ENCODE measurements at places on chromosomes 13 and 19.

DNA sequence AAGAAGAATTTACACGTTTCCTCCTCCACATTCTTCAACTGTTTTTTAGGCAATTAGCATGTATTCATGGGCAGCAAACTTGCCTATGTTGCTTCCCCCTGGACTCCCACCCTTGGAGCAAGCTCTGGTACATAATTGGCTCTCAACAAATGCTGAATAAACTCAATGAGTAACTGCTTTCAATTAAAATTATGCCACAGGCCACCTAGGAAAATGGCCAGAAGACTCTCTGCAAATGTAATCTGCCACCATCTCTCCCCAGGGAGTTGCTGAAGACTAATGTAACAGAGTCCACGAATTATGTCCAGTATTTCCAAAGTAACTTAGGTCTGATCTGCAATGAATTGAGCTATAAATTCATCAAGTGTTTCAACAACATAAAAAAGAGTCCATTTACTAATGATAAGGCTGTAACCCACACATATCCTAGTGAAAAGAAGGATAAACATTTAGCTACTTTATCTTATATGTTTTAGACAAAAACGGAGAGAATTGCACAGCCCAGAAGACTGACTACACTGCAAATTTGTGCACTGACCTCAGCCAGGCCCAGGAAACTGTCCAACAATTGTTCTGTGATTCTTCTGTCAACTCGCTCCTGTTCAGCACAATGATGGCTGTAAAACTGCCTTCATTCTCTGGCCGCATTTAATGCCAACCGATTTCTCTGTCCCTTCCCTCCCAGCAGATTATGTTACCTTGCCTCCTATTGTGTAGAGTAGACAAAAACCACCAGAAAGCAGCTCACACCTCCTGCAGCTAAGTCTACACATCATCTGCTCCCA is 808.6 kb upstream of the ARGLU1 start:
- DNase-seq: no peak

- no peak for DNase-seq
Observed at GRCh38 chr13:21322327-21322965, 136.7 kb downstream of the ZDHHC20 start.

DNA sequence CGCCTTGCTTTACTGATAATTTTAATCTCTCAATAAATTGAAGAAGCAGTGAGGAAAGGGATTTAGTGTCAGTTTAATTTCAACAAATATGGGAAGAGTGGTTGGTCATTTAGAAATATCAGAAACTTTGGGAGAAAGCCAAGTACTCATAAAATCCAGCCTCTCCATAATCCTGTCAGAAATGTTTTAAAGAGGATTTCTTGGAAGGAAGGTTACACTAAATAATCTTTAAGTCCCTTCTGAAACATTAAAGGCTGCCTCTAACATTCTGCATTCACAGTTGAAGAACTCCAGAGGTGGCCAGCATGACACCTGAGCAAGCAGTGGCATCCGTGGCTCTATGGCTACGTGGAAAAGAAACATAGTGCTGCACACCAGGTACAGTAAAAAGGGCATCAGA is 378.5 kb downstream of the ENOX1 start:
- no peak for DNase-seq

DNA sequence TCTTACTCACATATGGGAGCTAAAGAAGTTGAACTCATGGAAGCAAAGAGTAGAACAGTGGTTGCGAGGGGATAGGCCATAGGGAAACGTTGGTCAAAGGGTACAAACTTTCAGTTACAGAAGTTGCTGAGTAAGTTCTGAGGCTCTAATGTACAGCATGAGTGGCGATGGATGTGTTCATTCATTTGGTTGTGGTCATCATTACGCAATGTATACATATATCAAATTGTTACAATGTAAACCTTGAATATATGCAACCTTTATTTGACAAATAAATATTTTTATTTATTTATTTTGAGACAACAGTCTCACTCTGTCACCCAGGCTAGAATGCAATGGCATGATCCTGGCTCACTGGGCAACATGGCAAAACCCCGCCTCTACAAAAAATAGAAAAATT is 38.7 kb downstream of the ZIC5 start:
- DNase-seq: no peak

DNA sequence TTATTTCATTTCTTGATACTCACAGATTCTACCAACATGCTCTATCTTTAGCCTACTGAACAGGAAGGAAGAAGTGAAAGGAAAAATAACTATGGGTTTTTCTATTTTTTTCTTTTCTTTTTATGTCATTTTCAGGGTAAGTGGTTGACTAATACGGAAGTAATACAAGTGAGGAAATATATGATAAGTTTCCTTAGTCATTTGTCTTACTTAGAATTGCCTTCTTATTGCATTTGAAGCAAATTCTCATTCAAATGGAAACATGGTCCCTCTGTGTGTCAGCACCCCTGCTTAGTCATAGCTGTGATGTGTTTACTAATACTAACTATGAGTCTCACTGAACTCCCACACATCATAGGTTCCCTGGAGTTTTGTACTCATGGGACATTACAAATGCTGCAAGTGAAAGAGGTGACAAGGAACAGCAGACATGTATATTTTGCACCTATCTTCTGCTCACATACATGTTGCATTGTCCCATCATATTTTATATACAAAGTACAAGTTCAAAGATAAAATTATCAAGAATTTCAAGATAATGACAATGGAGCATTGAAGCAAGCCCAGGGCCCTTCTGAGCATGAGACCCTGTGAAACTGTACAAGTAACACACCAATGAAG is 60.1 kb downstream of the DCT start:
- DNase-seq: no peak

DNA sequence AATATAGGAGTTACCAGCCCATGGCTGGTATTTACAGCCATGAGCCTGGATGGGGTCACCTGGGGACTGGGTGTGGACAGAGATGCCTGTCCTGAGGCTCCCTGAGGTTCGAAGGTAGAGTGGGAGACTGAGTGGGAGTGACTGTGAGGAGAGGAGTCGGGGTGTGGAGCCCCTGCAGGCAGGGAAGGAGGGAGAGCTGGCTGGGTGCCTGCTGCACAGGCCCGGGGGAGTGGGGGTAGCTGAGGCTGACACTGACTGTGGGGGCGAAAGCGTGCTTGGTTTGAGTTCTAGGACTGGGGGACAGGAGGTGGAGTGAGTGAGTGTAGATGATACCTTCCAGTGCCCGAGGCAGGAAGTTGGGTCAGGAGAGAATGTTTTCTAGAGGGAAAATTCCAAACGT is 7.1 kb downstream of the RAB11B start:
- DNase-seq: no peak

GRCh38 chr19:33292595-33293254 is 9.6 kb downstream of the CEBPA start:
- DNase-seq: no peak

DNA sequence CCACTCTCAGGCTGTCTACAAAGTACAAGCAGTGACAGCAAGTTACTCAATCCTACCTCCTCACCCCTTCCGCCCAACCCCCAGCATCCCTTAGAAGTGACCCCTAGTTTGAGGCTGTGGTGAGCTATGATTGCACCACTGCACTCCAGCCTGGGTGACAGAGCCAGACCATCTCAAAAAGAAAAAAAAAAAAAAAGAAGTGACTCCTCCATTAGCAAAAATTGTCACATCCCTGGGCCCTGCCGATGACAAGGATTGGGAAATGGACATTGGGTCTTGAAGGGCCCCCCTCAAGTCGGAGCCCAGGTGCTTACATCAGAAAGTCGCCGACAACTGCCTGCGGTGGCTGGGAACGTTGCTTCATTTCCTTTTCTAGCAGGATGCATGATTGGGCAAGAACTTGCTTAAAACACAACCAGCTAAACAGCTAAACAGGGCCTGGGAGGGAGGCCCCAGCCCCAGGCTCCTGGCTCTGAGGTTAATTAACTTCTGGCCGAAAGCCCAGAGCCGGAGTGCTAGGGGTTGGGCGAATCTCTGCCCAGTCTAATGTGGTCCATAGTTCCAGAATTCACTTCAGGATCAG is 15.3 kb downstream of the RAB3D start:
- peak; percentile 55 for DNase-seq
